ENCODE measurements at places on chromosomes 5 and 9.

GRCh38 chr9:130237076-130237475 lies 28.5 kb upstream of the HMCN2 start:
- DNase-seq = no peak

GRCh38 chr5:79069488-79070349 lies at the start of the genes BHMT2 and DMGDH:
BHMT2 (plus strand) TSS chr5:79069767; CDS start chr5:79069783, 16 bp downstream.
DMGDH (minus strand) TSS chr5:79069674; CDS start chr5:79069620, 54 bp downstream.
- no peak for DNase-seq

- DNase-seq = no peak
These were observed 76.8 kb downstream of the MACROH2A1 start for GRCh38 chr5:135322271-135322670.

GRCh38 chr9:72038408-72038807 lies 22.0 kb downstream of the C9orf57 start:
- no peak for DNase-seq
